Heart right ventricle (tissue), 16 donors: ENCODE measurements at places on chromosomes 2 and 18.
A peak's percentile ranks its signal among the peaks of the same experiment; 100 is the strongest.

DNA sequence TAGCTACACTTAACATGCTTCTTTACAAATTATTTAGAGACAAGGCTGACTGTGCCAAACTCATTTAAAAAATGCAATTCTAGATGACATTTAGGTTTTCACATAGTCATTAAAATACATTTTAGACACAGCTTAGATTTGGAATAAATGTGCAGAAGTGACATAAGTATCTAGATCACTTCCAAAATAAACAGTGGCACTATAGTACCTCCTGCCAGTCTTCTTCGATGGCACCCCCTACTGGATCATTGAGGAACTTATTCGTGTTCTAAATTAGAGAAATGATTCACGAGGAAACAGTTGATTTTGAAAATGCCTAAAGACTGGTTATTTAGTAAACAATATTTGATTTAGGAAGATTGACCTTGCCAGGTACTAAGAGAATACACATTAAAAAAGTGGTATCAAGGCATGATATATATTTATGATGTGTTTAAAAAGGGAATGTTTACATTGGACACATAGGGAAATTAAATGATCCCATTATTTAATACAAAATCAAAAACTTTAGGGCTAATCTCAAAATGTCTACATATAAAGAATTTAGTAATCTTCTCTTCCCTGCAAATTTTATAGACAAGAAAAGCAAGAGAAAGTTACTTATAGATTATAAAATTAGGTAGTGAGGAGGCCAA is 323.9 kb downstream of the XIRP2 start:
- no peak for DNase-seq

DNA sequence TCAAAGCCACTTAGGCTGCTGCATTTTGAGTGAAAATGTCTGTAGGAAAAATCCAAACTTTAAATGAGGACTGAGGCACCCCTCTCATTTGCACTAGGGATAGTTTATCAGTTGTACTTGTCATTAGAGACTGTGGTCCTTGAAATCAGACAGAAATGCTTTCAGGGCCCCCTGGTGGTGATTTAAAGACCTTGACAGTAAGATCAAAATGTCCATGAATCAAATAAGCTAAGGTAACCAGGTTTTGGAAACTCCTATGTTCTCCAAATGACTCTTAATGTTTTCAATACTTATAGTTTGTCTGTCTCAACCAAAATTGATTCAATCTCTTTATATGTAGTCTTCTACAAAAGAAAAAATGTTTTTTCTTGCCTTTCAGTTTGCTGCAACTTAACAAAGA is 28.8 kb upstream of the DDX18 start:
- DNase-seq: no peak

GRCh38 chr2:173218326-173219056 is 136.2 kb upstream of the CDCA7 start:
- peak; percentile 22 for DNase-seq

- no peak for DNase-seq
These were observed 202.1 kb downstream of the EIPR1 start for GRCh38 chr2:3175568-3175955.

GRCh38 chr18:74518456-74519295 is 15.6 kb upstream of the CNDP1 start:
- DNase-seq: no peak

GRCh38 chr2:183214680-183215079 is 90.4 kb downstream of the NUP35 start:
- DNase-seq: no peak

- DNase-seq: no peak
These were observed 15.9 kb upstream of the CPS1 start for GRCh38 chr2:210540471-210540870.

- DNase-seq: peak; percentile 56
These were observed 28.9 kb downstream of the PXDN start for GRCh38 chr2:1715184-1716013.

- DNase-seq: no peak
These were observed 28.3 kb downstream of the MYO7B start for GRCh38 chr2:127563458-127564428.
